ENCODE measurements at places on chromosomes 1 and 21.

DNA sequence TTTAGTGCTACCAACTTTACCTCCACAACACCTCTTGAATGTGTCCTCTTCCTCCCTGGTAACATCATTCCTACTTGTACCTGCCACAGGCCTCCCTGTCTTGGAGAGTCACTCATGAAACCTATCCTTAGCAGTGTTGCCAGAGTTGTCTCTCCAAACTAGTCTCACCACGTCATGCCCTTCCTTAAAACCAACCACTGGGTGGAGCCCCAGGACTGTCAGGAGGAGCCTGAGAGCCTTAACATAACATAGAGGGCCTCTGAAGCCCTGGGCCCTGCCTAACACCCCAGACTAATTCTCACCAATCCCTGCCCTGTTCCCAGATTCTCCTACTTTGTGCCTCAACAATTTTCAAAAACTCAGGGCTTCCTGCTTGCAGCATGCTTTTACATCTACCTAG lies 65.3 kb downstream of the ZNF697 start:
- DNase-seq = peak; percentile 77

GRCh38 chr1:91454136-91454535 lies 46.5 kb upstream of the CDC7 start:
- DNase-seq = no peak

GRCh38 chr21:26920055-26920454 lies 46.8 kb downstream of the ADAMTS5 start:
- no peak for DNase-seq

DNA sequence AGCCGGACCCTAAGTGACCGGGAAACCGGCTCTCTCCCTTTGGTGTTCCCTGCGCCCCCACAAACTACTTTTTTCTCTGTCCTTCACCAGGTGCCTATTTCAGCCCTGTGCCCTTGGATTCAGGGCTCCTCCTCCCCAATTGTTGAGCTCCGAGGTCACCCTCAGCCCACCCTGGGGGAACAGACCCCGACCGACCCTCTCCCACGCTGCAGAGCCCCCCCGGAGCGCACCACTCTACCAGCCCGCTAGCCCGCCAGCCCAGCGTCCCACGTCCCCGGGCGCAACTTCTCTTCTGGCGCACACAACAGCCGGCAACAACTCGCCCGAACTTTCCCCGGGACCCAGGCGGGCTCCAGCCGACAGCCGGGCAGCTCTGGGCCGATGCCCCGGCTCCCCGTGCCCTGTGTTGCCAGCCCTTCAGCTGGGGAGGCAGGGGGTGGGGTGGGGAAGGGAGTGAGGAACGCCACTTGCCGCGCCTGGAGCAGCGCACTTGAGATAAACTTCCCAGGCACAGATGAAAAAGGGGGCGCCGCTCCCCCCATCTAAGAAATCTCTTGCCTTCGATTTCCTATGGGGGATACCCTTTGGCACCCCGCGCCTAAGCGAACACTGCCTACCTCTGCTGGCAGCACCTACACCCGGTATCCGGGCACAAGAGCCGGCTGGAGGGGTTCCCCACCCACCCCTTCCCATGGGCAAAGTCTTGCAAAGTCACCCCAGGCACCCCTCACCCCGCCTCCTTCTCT lies 997 bp downstream of the CASZ1 start:
- DNase-seq = peak; percentile 34

- peak; percentile 26 for DNase-seq
Observed at GRCh38 chr21:28822486-28823335, 170.0 kb downstream of the LTN1 start.

DNA sequence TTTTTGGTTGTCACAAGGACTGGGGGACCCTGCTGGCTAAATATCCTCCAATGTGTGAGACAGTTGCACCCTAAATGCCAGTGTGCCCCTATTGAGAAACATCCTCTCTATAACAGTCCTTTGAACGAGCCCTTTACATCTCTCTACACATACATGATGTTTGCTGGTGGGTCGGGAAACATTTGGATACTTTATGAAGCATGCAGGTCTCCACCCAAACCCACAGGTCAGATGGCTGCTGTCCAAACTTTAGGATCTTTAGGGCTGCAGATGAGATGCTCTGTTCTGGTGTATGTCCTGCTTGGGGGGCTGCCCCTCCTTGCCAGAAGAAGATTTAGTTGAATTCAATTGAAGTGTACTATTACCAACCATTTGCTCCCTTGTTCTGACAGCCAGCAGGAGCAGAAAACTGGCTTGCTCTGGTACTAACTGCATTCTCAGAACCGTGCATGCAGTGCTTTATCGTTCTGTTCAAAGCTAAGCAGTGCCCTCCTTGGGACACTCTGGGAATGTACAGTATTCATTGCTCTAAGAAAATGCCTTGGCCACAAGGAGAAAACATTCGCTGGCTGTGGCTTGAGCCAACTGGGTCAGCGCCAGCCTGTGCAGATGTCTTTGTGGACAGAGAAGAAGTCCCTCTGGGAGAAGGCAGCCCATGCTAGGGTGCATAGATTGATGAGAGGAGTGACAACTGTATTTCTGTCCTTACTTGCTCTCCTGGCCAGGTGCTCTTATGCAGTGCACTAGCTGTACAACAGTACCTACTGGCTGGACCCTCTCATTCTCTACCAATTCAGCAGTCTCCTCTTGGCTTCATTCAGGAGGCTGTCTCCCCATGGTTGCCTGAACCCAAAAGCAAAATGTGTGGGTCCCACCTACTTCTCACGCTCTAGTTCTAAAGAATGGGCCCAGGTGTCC lies 61.4 kb upstream of the DIRAS3 start:
- DNase-seq = peak; percentile 83

- DNase-seq = no peak
Observed at GRCh38 chr1:206512851-206513180, 5.5 kb downstream of the RASSF5 start.

DNA sequence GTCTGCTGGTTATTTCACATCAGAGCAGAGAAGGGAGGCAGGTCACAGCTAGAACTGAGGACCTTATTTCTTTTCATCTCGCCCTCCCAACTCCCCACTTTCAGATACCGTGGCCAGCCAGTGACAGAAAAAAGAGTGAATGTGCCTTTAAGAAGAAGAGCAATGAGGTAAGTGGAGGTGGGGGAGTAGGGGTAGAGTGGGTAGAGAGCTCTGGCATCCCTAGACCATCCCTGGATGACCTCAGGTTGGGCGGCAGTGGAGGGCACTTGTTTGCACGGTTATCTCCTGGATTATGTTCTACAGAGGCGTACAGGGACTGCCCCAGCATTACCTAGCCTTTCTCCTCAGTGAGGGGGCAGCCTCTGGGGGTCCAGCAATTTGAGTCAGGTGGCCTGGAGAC lies 4.6 kb downstream of the SEMA4A start:
- DNase-seq = no peak

- DNase-seq = no peak
Observed at GRCh38 chr1:219039017-219039681, 134.5 kb upstream of the LYPLAL1 start.

DNA sequence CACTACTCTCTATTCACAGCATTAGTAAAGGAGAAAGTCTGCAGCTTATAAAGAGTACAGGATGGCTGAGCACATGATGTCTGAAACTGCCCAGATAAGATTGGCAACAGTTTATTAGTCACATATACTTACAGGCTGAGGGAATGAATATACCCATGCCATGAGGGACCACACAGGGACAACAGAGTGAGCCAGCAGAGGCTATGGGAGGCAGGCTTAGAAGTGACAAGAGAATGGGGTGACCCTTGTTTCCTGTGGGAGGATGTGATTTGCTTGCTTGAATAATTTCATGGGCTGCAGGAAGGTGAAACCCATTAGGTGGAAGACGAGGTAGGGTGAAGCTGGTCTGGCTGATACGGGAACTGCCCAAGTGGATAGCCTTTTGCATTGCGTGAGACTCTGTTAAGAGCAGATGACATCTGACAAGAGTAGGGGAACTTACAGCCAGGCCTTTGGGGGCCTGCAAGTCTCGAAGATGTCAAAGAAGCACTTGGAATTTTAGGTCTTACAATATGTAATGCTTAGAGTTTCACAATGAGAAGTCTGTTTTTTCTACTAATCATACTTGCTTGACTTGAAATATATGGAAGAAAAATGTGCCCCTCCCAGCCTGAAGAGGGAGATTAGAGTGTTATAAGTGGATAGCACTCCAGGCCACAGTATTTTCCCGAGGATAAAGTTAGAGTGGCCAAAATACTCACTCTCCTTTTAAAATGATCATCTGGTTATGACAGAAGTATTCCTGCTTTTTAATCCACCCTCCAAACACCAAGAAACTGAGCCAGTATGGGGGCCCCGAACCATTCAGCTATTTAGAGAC lies 34.6 kb upstream of the TNFSF4 start:
- no peak for DNase-seq

DNA sequence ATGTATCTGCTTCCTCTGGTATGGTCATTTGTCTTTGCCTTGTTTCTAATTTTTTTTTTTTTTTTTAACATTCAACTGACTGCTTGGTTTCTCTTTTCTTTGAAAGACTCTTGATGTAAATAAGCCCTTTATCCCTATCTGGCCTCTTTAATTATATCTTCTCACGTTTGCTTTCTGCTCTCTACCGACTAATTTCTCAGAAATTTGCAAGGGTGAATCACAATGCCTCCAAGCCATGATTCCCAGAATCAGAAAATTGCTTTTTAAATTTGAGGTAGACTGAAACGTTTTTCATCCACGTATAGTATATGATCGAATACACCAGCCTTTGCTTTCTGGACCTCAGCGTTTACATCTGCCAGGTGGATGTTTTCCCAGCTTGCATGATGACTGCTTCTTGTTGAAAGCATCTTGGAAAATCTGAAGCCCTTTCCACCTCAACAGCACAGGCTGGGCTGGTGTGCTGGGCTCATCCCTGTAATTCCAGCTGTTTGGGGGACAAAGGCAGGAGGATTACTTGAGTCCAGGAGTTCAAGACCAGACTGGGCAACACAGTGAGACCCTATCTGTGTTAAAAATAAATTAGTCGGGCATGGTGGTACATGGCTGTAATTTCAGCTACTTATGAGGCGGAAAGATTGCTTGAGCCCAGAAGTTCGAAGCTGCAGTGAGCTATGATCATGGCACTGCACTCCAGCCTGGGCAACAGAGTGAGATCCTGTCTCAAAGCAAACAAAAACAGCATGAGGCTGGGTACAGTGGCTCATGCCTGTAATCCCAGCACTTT lies 35.0 kb upstream of the GPR137B start:
- DNase-seq = no peak

DNA sequence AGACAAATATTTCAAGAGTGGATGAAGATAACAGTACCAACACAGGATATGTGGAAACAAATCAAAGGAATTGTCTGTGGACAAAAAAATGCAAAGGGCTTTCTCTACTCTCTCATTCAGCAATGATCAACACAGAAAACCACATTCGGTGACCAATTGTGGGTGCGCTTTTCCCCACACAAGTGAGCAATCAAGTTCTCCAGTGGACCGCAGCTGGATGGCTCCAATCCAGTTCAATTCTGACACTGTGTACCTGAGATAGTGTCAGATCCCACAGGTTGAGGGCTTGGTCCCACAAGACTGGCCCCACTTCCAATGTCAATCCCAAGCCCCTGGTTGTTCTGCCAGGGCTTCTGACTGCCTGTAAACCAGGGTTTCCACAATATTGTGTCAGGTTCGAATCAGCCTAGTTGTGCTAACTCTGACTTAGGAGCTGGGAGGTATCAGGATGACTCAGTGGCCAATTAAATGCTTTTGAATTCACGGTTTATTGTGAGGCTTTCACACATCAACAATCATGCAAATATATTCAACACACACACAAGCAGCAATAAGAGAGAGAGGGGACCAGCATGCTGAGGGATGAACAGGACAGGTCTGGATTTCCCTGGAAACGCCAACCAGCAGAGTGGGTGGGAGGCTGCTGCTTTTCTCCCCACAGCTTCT lies 87.0 kb upstream of the BTG3 start:
- DNase-seq = no peak

DNA sequence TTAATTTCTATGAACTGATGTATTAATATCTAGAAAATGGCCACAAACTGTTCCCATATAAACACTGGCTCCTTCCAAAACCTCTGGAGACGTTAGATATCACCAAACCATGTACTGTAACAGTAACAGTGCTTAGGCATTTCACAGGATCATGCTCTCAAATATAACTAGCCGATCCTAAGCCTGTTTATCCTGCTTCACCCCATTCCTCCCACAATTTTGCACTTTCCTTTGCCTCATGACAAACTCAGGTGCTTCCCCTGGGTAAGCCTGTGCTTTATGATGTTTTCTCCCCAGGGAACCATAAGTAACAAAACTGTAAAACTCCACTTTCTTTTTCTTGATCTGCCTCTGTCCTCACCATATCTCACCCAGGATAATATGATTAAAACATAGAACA lies 452.3 kb downstream of the PLA2G4A start:
- no peak for DNase-seq

- DNase-seq = no peak
Observed at GRCh38 chr1:103341377-103341880, 184.1 kb upstream of the RNPC3 start.

DNA sequence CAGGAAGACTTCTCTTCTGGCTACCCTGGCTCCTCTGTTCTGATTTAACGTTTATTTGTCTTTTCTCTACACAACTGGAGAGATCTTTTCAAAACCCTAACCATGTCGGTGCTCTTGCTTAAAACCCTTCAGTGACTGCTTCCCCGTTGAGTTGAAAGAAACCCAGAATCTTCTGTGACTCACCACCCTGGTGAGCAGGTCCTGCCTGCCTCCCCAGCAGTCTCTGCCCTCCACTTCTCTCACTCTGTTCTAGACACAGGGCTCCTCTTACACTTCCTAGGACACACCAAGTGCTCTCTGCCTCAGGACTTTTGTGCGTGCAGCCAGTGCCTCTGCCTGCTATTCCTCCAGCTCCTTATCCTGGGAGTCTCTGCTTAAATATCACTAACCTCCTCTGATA lies 131.4 kb downstream of the IER5 start:
- no peak for DNase-seq

GRCh38 chr1:225917101-225917500 lies 6.9 kb downstream of the PYCR2 start:
- no peak for DNase-seq

DNA sequence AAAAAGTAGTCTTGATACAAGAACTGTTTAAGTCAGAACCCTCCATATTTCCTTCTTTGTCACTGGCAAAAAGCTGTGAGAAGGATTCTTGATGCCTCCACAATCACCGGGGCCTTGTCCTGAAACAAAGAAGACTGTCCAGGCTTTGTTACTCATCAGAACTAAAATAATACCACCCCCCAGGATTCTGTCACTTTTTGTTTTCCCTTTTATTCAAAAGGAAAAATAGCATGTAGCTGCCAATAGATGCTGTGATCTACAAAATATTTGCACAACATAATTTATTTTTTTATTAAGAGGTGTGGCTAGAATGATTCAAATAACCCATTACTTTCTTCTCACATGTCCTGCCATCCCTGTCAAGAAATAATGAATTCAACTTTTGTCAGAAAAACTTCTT lies 173.7 kb downstream of the LYPLAL1 start:
- DNase-seq = no peak

GRCh38 chr1:25821630-25822091 lies 1.9 kb downstream of the MTFR1L start:
- no peak for DNase-seq

GRCh38 chr1:67261680-67262079 lies 46.0 kb upstream of the IL12RB2 start:
- no peak for DNase-seq

All from right hindlimb (tissue), 1 donor.